CD4-positive, CD25-positive, alpha-beta regulatory T cell (primary cell): ENCODE measurements at places on chromosomes 12 and 14. TPM values are rescaled to one million over a fixed set of nuclear protein-coding genes. Genes with fewer than 3 reads are reported as not detected.

The CLEC2A gene
- polyA plus RNA-seq, result not detected

The IL23A gene
- polyA plus RNA-seq, result 18.8 TPM

The CPNE6 gene
- polyA plus RNA-seq, result not detected

The PDZRN4 gene
- not detected for polyA plus RNA-seq

The TAS2R19 gene
- polyA plus RNA-seq, result not detected

The WSCD2 gene
- 0.23 TPM for polyA plus RNA-seq

The LRP1-AS gene
- not detected for polyA plus RNA-seq

- H3K4me3 ChIP-seq, result no peak overlapping the region
- peaks cover 2% of the 10 kb centered on the region for H3K27me3 ChIP-seq
- no peaks in the 10 kb centered on the region for H3K4me1 ChIP-seq
- no peak for DNase-seq
- no peaks in the 10 kb centered on the region for H3K36me3 ChIP-seq
- H3K27ac ChIP-seq, result no peak overlapping the region
Observed at GRCh38 chr14:94405486-94405885, 17.1 kb upstream of the SERPINA1 start.

DNA sequence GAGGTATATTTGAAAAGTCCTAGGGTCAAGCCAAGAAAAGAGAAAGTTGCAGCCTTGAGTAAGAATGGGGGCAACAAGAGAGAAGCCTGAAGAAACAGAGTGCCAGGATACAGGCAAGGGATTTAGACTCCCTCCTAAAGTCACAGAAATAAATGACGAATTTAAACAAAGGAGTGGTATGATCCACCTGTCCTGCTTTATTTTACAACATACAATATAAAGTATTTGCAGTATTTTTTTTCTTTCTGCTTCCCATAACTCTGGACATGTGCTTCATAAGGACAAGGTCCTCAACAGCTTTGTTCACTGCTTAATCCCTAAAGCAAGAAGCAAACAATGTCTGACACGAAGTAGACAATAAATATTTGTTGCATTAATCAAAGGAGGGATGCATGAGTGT is 57.4 kb downstream of the IFNG start:
- H3K36me3 ChIP-seq, result no peaks in the 10 kb centered on the region
- H3K27ac ChIP-seq, result no peak overlapping the region
- no peak for DNase-seq
- H3K27me3 ChIP-seq, result no peaks in the 10 kb centered on the region
- H3K4me3 ChIP-seq, result no peak overlapping the region
- H3K4me1 ChIP-seq, result no peaks in the 10 kb centered on the region

- peaks cover 4% of the 10 kb centered on the region for H3K36me3 ChIP-seq
- DNase-seq, result peak; percentile 62
- peak within 1 kb of the TSS; percentile 86 for H3K4me3 ChIP-seq
- peak within 1 kb of the TSS; percentile 86 for H3K27ac ChIP-seq
- H3K27me3 ChIP-seq, result no peaks in the 10 kb centered on the region
Observed at GRCh38 chr12:132761032-132761920, at the start of gene ANKLE2. ANKLE2 (minus strand) TSS chr12:132761832; CDS start chr12:132761798, 34 bp downstream.

- H3K4me3 ChIP-seq, result no peak overlapping the region
- H3K27me3 ChIP-seq, result no peaks in the 10 kb centered on the region
- no peak for DNase-seq
Observed at GRCh38 chr14:62532181-62532580, 513.1 kb downstream of the KCNH5 start.

GRCh38 chr12:132415327-132416120 is 74.4 kb upstream of the FBRSL1 start:
- no peak overlapping the region for H3K4me3 ChIP-seq
- no peaks in the 10 kb centered on the region for H3K36me3 ChIP-seq
- H3K27ac ChIP-seq, result no peak overlapping the region
- peaks cover 10% of the 10 kb centered on the region for H3K4me1 ChIP-seq
- DNase-seq, result no peak

- no peaks in the 10 kb centered on the region for H3K36me3 ChIP-seq
- H3K27me3 ChIP-seq, result no peaks in the 10 kb centered on the region
- H3K4me1 ChIP-seq, result peaks cover 9% of the 10 kb centered on the region
- no peak overlapping the region for H3K4me3 ChIP-seq
- no peak overlapping the region for H3K27ac ChIP-seq
Observed at GRCh38 chr12:61869796-61870195, 390.4 kb upstream of the USP15 start.

DNA sequence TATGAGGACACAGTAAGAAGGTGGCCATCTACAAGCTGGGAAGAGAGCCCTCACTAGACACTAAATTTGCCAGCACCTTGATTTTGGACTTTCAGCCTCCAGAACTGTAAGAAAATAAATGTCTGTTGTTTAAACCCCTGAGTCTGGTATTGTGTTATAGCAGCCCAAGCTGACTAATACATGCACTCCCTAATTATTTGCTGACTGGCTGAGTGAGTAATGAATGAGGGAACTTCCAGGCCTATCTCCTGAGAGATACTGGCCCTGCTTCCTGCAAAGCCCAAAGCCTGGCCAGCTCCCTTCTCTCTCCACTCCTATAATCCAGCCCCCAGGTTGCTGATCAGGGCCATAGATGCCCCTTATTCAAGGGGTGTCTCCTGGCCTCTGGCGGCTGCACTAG is 120.0 kb upstream of the NOS1 start:
- no peaks in the 10 kb centered on the region for H3K4me1 ChIP-seq
- H3K27ac ChIP-seq, result no peak overlapping the region
- DNase-seq, result no peak
- H3K27me3 ChIP-seq, result no peaks in the 10 kb centered on the region
- H3K36me3 ChIP-seq, result no peaks in the 10 kb centered on the region
- H3K4me3 ChIP-seq, result no peak overlapping the region

- H3K4me1 ChIP-seq, result peaks cover 80% of the 10 kb centered on the region
- H3K27ac ChIP-seq, result no peak overlapping the region
- H3K4me3 ChIP-seq, result no peak overlapping the region
- no peaks in the 10 kb centered on the region for H3K27me3 ChIP-seq
Observed at GRCh38 chr12:12521888-12522287, 40.8 kb downstream of the DUSP16 start.

DNA sequence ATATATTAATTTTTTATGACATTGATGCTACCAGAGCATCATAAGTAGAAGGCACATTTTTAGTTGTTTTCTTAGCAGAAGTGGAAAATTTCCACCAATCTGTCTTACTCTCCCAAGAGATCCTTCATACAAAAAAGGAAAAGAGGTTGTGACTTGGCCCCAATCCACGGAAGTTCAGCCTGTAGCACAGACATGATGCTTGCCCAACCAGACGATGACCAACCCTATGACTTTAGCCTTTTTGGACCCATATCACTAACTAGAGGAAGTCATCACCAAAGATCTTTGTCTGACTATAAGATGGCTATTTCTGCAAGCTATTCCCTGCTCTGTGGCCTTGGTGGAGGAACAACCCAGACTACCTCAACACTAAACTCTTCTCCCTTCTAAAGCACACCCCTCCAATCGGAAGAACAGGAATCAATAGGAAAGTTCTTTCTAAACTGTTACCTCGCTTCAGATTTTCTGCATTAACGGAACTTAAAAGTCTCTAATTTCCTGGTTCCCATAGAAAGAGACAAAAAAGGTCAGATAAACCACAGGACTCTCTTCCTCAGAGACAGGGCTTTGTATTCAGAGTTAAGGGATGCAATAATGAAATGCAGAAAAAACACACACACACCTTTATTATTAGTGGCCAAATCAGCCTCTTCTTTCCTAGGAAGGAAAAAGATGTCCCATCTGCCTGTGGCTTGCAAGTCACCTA is 4.1 kb upstream of the RHOJ start:
- no peaks in the 10 kb centered on the region for H3K36me3 ChIP-seq
- peaks cover 9% of the 10 kb centered on the region for H3K27me3 ChIP-seq
- no peak overlapping the region for H3K4me3 ChIP-seq
- H3K4me1 ChIP-seq, result no peaks in the 10 kb centered on the region
- no peak for DNase-seq

DNA sequence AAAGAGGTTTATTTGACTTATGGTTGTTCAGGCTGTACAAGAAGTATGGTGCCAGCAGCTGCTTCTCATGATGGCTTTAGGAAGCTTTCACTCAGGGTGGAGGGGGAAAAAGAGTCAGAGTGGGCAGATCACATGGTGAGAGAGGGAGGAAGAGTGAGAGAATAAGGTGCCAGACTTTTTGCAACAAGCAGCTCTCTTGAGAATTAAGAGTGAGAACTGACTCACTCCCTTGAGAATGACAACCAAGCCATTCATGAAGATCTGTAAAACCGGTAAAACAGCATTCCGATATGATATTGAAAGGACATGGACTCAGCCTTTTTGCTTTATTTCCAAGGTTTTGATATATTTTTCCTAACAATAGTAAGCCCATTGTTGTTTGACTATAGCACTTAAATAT is 501.2 kb downstream of the GALC start:
- no peak overlapping the region for H3K27ac ChIP-seq
- H3K4me3 ChIP-seq, result no peak overlapping the region
- no peak for DNase-seq
- H3K36me3 ChIP-seq, result no peaks in the 10 kb centered on the region
- no peaks in the 10 kb centered on the region for H3K4me1 ChIP-seq

- no peak overlapping the region for H3K4me3 ChIP-seq
- no peaks in the 10 kb centered on the region for H3K36me3 ChIP-seq
- H3K27me3 ChIP-seq, result peaks cover 11% of the 10 kb centered on the region
- DNase-seq, result no peak
- no peaks in the 10 kb centered on the region for H3K4me1 ChIP-seq
- H3K27ac ChIP-seq, result no peak overlapping the region
Observed at GRCh38 chr12:46778415-46778814, 47.4 kb downstream of the SLC38A4 start.

- H3K36me3 ChIP-seq, result peaks cover 42% of the 10 kb centered on the region
- peak overlapping the region; percentile 94 for H3K27ac ChIP-seq
- peaks cover 89% of the 10 kb centered on the region for H3K4me1 ChIP-seq
- H3K4me3 ChIP-seq, result no peak overlapping the region
Observed at GRCh38 chr14:91354221-91354916, 63.3 kb downstream of the CCDC88C start.

DNA sequence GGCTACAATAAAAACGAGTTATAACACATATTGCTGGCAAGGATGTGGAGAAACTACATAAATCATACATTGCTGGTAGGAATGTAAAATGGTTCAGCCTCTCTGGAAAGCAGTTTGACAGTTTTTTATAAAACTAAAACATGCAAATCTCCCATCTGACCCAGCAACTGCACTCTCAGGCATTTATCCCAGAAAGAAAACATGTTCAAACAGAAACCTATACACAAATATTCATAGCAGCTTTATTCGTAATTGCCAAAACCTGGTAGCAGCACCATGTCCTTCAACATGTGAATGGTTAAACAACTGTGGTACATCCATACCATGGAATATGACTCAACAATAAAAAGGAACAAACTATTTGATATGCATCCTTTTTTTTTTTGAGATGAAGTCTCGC is 10.1 kb upstream of the TMCC3 start:
- DNase-seq, result no peak
- no peak overlapping the region for H3K4me3 ChIP-seq
- H3K27ac ChIP-seq, result no peak overlapping the region
- no peaks in the 10 kb centered on the region for H3K36me3 ChIP-seq
- H3K4me1 ChIP-seq, result no peaks in the 10 kb centered on the region
- H3K27me3 ChIP-seq, result peaks cover 5% of the 10 kb centered on the region

GRCh38 chr12:83473408-83474095 is 786.8 kb downstream of the TMTC2 start:
- H3K27ac ChIP-seq, result no peak overlapping the region
- H3K36me3 ChIP-seq, result no peaks in the 10 kb centered on the region
- H3K4me1 ChIP-seq, result no peaks in the 10 kb centered on the region
- no peaks in the 10 kb centered on the region for H3K27me3 ChIP-seq
- DNase-seq, result no peak

DNA sequence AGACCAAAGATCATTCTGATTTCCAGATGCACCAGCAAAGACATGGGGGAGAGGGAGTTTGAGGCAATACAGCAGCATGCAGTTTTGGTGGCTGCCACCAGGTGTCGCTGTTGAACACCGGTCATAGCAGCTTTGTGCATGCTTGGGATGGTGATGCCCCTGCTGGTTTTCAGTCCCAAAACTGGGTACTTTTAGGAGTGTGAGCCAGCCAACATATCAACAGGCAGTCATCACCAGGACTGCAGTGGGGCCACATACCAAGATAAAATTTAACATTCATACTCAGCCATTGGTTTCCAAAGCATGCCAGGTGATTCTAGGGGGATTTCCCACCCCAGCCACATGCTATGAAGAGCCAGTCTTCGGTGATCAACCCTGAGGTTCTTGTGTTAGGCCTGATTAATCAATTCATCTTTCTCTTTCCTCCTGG is 64.2 kb downstream of the PHETA1 start:
- H3K36me3 ChIP-seq, result no peaks in the 10 kb centered on the region
- H3K27me3 ChIP-seq, result no peaks in the 10 kb centered on the region
- no peak for DNase-seq
- no peak overlapping the region for H3K27ac ChIP-seq
- H3K4me3 ChIP-seq, result no peak overlapping the region

DNA sequence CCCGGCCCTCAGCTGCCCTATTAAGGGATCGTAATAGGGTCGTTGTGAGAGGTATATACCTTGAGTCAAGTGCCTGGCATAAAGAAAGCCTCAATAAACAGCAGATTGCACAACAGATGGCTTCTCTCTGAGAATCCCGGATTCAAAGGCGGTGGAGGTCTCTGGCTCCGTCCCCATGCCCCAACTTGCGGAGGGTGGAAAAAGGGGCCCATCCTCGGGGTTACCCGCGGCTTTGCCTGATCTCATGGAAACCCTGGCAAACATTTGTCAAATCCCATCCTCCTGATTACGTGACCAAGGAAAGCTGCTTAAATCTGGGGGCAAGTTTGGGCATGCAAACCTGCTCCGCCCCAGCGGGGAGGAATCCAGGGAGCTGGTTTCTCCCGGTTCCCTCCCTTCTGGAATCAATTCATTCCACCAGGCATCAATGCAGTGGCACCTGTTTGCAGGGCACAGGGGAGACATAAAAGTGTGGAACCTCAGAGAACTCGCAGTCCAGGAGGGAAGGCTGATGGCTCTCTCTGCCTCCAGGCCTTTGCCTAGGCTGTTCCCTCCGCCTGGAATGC is 12.3 kb downstream of the TRPV4 start:
- H3K4me1 ChIP-seq, result no peaks in the 10 kb centered on the region
- DNase-seq, result no peak
- peaks cover 3% of the 10 kb centered on the region for H3K27me3 ChIP-seq
- no peak overlapping the region for H3K27ac ChIP-seq
- no peaks in the 10 kb centered on the region for H3K36me3 ChIP-seq

- H3K4me3 ChIP-seq, result no peak overlapping the region
- DNase-seq, result no peak
- H3K27ac ChIP-seq, result no peak overlapping the region
- no peaks in the 10 kb centered on the region for H3K27me3 ChIP-seq
Observed at GRCh38 chr14:33810308-33810707, 140.6 kb downstream of the EGLN3 start.

- H3K36me3 ChIP-seq, result no peaks in the 10 kb centered on the region
- no peak overlapping the region for H3K27ac ChIP-seq
Observed at GRCh38 chr14:37819155-37820015, 224.0 kb downstream of the TTC6 start.

DNA sequence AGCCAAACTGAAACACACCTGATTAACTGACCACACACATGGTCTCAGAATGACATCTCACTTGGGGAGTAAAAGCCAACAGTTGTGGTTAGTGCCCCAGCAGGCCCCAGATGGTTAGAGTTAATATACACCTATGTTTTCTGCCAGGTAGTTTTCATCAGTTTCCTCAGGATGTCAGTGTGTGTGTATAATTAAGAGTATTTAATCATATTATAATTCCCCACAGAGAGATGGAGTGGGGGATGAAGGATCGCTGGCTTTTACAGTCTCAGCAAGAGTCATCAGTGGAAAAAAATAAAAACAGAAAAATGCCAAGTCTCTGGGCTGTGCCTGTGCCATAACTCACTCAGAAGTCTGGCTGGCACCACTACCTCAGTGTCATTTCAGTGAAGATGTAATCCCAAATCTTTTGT is 412.5 kb downstream of the ZFP36L1 start:
- H3K36me3 ChIP-seq, result no peaks in the 10 kb centered on the region
- no peak for DNase-seq
- H3K4me3 ChIP-seq, result peak overlapping the region; percentile 60
- no peaks in the 10 kb centered on the region for H3K27me3 ChIP-seq
- H3K4me1 ChIP-seq, result peaks cover 55% of the 10 kb centered on the region
